ENCODE measurements at places on chromosomes 12 and 14.

DNA sequence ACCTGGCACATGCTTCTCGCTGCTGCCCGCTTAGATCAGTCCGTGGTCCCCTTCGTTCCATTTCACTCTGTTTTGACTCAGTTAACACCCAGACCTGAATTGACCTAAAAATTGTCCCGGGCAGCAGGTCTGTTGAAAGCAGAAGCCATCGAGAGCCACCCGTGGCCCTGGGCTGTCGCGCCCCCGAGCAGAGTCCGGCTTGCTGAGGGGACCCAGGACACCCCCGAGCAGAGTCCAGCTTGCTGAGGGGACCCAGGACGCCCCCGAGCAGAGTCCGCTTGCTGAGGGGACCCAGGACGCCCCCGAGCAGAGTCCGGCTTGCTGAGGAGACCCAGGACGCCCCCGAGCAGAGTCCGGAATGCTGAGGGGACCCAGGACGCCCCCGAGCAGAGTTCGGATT is 50.2 kb upstream of the GALNT9 start:
- no peak for DNase-seq

- DNase-seq, result peak; percentile 1
Measured at GRCh38 chr12:53791735-53792326, 40.1 kb upstream of the CISTR start.

DNA sequence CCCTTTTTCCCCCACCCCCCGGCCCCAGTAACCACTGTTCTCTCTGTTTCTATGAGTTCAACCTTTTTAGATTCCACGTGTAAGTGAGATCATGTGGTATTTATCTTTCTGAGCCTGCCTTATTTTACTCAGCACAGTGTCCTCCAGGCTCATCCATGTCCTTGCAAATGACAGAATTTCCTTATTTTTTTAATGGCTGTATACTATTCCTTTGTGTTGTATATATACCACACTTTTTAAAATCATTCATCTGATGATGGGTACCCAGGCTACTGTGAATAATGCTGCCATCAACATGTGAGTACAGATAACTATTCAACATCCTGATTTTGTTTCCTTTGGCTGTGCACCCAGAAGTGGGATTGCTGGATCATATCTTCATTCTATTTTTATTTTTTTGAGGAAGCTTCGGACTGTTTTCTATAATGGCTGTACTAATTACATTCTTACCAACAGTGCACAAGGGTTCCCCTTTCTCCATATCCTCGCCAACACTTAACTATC is 54.7 kb downstream of the DDX51 start:
- DNase-seq, result no peak

GRCh38 chr14:104393898-104394381 is 185.6 kb upstream of the C14orf180 start:
- DNase-seq, result peak; percentile 75

GRCh38 chr14:34596891-34597290 is 33.1 kb downstream of the SNX6 start:
- no peak for DNase-seq

DNA sequence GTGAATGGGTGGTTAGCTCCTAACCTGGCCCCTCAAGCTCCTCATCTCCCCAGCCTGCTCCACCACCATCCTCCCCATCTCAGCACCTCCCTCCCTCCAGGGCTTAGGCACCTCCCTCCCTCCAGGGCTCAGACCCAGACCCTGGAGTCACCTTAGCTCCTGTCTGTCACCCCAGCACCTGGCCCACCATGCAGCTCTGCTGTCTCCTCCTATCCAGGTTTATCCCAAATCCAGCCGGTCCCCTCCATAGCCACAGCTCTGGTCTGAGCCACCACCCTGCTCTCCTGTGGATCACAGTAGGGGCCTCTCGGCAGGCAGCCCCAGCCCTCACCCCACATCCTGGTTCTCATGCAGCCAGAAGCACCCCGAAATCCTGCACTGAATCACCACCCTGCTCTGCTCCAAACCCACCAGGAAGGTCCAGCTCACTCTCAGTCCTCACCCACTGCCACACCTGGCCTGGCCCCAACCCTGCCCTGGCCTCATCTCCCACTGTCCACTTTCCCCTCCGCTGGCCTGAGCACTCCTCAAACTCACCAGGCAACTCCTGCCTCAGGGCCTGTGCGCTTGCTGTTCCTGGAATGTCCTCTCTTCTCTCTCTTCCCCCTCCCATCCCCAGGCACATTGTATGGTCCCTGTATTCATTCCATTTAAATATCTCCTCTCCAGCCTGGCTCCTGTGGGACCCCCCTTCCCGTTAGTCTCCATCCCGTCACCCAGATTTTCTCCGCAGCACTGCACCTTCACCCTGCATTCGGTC is 62.6 kb downstream of the DIO3 start:
- no peak for DNase-seq

DNA sequence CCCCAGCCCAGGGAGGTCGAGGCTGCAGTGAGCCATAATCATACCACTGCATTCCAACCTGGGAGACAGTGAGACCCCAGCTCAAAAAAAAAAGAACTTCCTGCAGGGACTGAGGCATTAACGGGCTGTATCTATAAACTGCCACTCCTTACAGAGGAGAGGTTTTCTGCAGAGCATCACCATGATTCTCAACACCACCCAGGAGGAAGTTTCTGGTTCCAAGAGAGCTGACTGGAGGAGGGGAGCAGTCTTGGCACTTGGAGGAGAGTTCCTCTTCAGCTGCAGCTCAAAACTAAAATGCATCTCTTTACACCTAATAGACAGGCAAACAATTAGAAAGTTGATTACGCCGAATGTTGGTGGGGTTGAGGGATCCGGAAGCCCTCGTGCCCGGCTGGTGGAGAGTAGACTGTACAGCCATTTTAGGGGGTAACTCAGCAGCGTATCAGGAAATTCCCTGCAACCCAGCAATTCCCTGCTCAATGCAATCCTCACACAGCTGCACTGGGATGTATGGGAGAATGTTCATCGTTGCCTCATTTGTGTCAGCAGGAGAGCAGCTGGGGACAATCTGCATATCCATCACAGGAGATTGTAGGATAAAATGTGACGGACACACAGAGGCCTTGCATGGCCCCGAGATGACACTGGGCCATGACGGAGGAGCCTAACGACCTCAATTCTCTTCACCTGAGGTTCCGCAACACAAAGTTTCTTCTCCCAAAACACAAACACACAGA is 36.6 kb downstream of the ACTN1 start:
- no peak for DNase-seq

DNA sequence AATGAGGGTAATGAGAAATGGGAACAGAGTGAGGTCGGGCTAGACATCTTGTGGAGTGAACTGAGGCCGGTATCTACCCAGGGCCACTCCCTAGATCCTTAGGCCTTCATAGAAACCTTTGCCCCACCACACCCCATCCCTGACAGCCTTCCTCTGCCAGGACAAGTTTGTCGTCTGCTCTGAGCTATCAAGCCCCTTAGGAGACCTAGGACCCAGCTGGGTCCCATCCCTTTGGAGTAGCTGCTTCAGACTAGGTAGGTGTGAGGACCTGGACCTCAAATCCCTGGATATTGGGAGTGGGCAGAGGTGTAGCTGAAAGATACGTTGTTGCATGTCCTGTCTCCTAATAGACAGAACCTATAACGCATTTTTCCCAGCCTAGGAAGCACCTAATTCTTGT is at the start of gene TMEM253:
TSS of gene TMEM253 (plus strand) at position 136 of the 400 bp plus-strand sequence. CDS start 278 bp downstream, outside the sequence.
- no peak for DNase-seq

- no peak for DNase-seq
Measured at GRCh38 chr14:96965885-96966595, 168.9 kb downstream of the VRK1 start.

- no peak for DNase-seq
Measured at GRCh38 chr12:11840366-11840765, 190.9 kb downstream of the ETV6 start.

DNA sequence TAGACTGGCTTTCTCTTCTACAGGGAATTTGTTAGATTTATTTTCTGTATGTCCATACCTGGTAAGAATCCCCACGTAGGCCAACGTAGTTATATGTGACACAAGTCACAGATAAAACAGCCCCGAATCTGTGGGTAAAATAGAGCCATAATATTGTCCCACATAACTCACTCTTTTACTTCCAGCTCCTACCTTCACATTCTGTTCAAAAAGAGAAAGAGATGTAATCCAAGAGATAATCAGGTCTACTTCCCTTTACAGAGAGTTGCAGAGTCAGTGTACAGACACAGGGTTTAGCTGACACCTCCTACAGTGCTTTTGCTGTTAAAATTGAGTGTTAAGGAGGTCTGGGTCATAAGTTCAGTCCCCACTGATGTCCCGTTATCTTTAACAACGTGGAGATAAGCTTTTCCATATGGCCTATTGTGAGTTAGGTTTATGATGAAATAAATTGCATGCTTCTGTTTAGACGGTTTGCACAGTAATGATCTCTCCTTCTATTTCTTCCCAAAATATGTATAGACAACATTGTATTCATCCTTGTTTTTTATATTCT is 446.5 kb downstream of the ADAMTS20 start:
- DNase-seq, result no peak

DNA sequence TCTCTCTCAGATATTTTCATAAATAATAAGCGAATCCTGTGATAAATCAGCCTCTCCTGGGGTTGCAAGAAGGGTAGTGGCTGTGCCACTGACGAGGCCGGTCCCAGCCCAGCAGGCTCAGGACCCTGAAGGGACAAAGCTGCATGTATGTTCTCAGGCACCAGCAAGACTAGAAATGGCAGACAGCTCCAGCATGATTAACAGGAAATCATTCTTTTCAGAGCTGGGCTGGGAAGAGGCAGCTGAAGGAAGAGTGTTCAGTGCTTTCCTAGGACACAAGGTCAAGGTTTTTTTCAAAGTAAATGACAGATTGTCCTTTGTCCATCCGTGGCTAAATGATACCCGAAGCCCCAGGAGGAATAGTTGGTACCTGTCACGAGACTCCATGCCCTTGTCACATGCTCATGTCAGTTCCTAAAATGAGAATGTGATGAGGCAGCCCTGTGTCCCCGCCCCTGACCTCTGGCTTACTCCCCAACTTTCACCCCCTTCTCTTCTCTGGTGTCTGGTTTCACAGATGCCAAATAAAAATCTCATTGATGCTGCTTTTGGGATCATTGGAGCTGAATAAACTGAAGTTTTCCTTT is 65.1 kb downstream of the PPP1R36 start:
- DNase-seq, result no peak

GRCh38 chr12:2082321-2082720 is 29.5 kb downstream of the CACNA1C start:
- DNase-seq, result no peak

GRCh38 chr14:38208618-38209562 is 1.2 kb downstream of the SSTR1 start:
- DNase-seq, result no peak

- DNase-seq, result no peak
Measured at GRCh38 chr12:76074701-76075336, 9.7 kb downstream of the NAP1L1 start.

Measured in CD4-positive, alpha-beta T cell treated with Interferon gamma for 1 hour (primary cell).